ENCODE measurements at places on chromosomes 16 and 17. TPM values are rescaled to one million over a fixed set of nuclear protein-coding genes. Genes with fewer than 3 reads are reported as not detected.

The BFAR gene
- 72.9 TPM for total RNA-seq

The BCO1 gene
- not detected for total RNA-seq

- no peak for DNase-seq
Measured at GRCh38 chr16:66487580-66488275, 60.6 kb downstream of the BEAN1 start.

GRCh38 chr16:49356728-49357488 lies 16.7 kb upstream of the C16orf78 start:
- DNase-seq: no peak

DNA sequence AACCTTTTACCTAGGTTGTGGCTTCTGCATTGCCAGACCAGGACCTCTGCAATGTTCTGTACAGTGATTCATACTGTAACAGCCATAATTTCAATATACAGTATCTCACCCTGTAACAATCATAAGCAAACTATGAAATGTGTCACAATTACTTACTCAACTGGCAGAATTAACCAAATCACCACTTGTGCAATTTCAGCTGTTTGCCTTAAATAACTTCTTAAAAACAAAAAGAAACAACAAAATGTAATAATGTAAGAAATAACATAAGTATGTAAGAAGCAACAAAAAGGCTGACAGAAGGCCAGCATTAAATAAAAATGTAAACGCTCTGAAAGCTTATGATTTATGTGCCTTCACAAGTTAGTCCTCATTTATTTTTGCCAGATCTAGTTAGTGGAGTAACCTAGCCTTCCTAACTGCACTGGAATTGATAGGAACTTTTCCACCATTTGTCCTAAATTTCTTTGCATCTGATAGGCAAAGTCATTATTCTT lies 96.9 kb downstream of the SKAP1 start:
- no peak for DNase-seq

GRCh38 chr17:28902819-28903545 lies at the start of gene DHRS13:
DHRS13 (minus strand) TSS chr17:28903079; CDS start chr17:28902944, 135 bp downstream.
- DNase-seq: peak; percentile 98

- no peak for DNase-seq
Measured at GRCh38 chr17:66018786-66019185, 173.1 kb downstream of the CEP112 start.

- no peak for DNase-seq
Measured at GRCh38 chr16:81231014-81231413, 7.5 kb upstream of the BCO1 start.

DNA sequence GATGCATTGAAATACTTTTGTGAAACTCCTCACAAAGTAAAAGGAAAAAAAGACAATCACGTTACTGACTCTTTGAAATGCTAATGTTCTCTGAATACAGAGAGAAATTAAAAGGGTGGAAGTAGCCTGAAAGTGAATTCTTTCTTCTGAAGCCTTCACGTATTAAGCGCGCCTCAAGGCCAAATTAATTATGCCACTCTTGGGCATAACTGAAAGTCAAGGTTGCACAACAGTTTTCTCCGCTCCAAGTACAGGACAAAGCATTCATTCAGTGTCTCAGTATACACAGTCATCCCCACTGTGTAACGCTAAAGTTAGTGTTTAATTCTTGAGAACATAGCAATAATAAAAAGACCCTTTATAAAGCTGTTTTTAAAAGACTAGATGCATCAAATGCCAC lies 21.5 kb downstream of the PARN start:
- DNase-seq: no peak

DNA sequence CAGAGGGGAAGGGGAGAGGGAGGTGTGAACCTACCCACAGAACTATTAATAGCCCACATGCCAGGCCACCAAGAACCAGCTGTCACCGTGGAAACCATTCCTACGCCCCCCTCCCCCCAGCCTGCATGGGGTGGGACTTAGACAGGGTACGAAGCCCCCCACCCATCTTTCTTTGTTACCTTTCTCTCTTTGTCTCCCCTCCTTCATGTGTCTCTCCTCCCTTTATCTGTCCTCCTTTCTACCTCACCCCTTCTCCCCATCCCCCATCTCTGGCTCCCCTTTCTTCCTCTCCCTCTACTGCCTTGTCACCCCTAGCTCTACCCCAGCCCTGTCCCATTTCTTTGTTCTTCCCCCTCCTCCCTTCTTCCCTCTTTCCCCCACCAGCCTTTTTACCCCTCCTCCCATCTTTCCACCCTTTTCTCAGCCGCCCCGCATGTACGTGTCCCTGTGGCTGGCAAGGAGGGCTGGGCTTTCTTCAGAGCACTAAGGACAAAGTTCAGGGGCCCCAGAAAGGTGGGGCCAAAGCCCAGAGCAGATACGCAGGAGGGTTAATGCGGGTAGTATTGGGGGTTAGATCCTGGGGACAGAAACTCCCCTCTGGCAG lies 8.0 kb downstream of the THRA start:
- DNase-seq: no peak

- no peak for DNase-seq
Measured at GRCh38 chr17:17768424-17769088, 68.2 kb downstream of the SREBF1 start.

- DNase-seq: no peak
Measured at GRCh38 chr17:5531085-5531418, 44.7 kb downstream of the MIS12 start.

GRCh38 chr16:80468029-80468428 lies 72.8 kb upstream of the DYNLRB2 start:
- no peak for DNase-seq

All from B cell (primary cell).